ENCODE measurements at places on chromosomes 7 and 10.

- no peaks in the 10 kb centered on the region for H3K36me3 ChIP-seq
- H3K27me3 ChIP-seq = peaks cover 5% of the 10 kb centered on the region
- no peak overlapping the region for H3K4me3 ChIP-seq
- H3K27ac ChIP-seq = no peak overlapping the region
- H3K4me1 ChIP-seq = no peaks in the 10 kb centered on the region
- no peak for DNase-seq
Observed at GRCh38 chr10:123518765-123519164, 147.4 kb upstream of the GPR26 start.

GRCh38 chr10:87960230-87960629 is 96.8 kb downstream of the PTEN start:
- no peaks in the 10 kb centered on the region for H3K36me3 ChIP-seq
- H3K4me3 ChIP-seq = no peak overlapping the region
- no peak overlapping the region for H3K27ac ChIP-seq
- no peaks in the 10 kb centered on the region for H3K4me1 ChIP-seq
- H3K27me3 ChIP-seq = no peaks in the 10 kb centered on the region
- no peak for DNase-seq

DNA sequence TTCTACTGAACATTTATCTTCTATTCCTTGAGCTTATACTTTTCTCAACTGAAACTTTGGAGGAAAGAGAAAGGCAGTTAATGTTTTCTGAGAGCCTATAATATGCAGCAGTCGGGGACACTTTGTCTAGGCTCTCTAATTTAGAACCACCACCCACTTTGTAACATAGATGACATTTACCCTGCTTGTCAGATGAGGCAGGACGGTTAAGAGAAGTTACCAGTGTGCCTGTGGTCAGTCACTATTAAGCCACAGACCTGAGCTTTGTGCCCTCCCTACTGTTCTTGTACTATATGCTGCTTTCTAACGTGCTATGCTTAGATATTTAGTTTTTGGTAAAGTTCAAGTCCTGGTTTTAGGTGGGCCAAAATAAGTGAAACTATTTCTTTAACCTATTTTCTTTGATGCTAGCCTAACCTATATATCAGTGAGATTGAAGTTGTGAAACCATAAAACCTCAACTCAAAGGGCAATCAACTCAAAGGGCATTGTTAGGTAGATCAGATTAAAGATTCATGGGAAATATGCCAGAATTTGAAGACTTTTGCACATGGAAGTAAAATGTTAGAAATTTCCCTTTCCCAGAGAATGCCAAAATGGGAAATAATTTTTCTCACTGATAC is 156.5 kb upstream of the AGR3 start:
- H3K27ac ChIP-seq = no peak overlapping the region
- no peak overlapping the region for H3K4me3 ChIP-seq
- H3K36me3 ChIP-seq = no peaks in the 10 kb centered on the region
- no peaks in the 10 kb centered on the region for H3K27me3 ChIP-seq

DNA sequence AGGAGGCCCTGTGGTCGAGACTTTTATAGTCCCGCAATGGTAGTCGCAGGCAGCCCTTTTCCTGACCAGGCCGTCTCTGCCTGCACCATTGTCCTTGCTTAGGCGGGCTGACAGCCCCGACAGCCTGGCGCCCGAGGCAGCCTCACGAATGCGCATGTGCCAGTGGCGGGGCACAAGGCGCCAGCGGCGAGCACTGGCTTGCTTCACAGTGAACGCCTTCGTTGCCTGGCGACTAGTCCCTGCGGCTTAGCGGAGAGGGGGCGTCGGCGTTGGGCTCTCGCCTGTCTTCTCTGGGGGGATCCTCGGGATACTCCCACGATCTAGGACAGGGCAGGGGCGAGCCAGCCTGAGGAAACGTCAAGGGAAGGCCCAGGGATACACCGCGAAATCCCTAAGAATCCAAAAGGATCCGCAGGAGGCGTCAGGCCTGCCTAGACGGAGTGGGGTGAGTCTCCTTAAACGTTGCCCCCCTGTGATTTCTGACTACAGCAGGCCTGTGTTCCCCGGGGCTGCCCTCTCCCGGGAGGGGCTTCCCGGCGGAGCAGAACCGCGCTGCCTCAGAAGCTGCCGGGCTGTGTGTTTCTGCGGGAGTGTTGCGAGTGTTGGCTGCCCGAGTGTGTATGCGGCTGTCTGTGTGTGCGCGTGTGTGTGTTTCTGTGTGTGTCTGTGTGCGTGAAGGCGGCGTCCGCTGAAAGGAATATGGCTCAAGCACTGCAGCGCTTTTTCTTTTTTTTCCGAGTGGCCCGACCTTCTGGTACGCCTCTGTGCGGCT is 20.5 kb upstream of the ZNF273 start:
- no peaks in the 10 kb centered on the region for H3K27me3 ChIP-seq
- DNase-seq = peak; percentile 86
- H3K36me3 ChIP-seq = no peaks in the 10 kb centered on the region
- H3K4me3 ChIP-seq = peak overlapping the region; percentile 54

- no peaks in the 10 kb centered on the region for H3K27me3 ChIP-seq
- DNase-seq = no peak
- H3K4me1 ChIP-seq = no peaks in the 10 kb centered on the region
- no peak overlapping the region for H3K4me3 ChIP-seq
- peaks cover 39% of the 10 kb centered on the region for H3K36me3 ChIP-seq
Observed at GRCh38 chr10:72552857-72553256, 73.0 kb downstream of the MICU1 start.

- H3K27ac ChIP-seq = peak overlapping the region; percentile 91
- peaks cover 100% of the 10 kb centered on the region for H3K27me3 ChIP-seq
- peak overlapping the region; percentile 41 for H3K4me3 ChIP-seq
- peaks cover 13% of the 10 kb centered on the region for H3K4me1 ChIP-seq
Observed at GRCh38 chr7:27172823-27173510, 1.2 kb downstream of the HOXA10 start.

DNA sequence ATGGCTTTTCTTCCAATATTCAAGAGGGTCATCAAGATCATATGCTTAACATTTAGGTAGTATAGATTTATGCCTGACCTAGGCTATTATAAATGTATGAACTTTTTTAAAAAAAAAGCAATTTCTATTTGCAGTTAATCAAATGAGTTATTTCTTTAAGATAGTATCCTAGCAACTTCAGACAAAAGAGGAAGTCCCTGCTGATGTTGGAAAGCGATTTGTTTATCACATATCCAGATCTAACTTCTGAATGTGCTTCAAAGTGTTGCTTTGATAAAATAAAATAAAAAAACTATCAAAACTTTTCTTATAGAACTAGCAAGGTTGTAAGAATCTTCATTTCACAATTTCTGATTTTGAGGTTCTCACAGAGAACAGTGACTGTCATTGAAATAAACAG is 401.9 kb upstream of the PHF14 start:
- DNase-seq = no peak
- H3K36me3 ChIP-seq = no peaks in the 10 kb centered on the region
- H3K27me3 ChIP-seq = no peaks in the 10 kb centered on the region
- no peak overlapping the region for H3K4me3 ChIP-seq
- no peaks in the 10 kb centered on the region for H3K4me1 ChIP-seq
- H3K27ac ChIP-seq = no peak overlapping the region

- H3K27ac ChIP-seq = no peak overlapping the region
- H3K36me3 ChIP-seq = no peaks in the 10 kb centered on the region
- DNase-seq = no peak
Observed at GRCh38 chr7:132532281-132532680, 44.0 kb downstream of the PLXNA4 start.

- H3K36me3 ChIP-seq = no peaks in the 10 kb centered on the region
- DNase-seq = no peak
- no peak overlapping the region for H3K4me3 ChIP-seq
- H3K27ac ChIP-seq = no peak overlapping the region
Observed at GRCh38 chr10:75484717-75485116, 53.3 kb downstream of the LRMDA start.

GRCh38 chr7:100411101-100411500 is 17.4 kb downstream of the ZCWPW1 start:
- DNase-seq = no peak
- H3K27ac ChIP-seq = no peak overlapping the region
- no peaks in the 10 kb centered on the region for H3K27me3 ChIP-seq
- no peaks in the 10 kb centered on the region for H3K36me3 ChIP-seq
